ENCODE measurements at places on chromosomes 5 and 9.

GRCh38 chr5:14665101-14665822, 744 bp downstream of the OTULIN start:
- DNase-seq = no peak

DNA sequence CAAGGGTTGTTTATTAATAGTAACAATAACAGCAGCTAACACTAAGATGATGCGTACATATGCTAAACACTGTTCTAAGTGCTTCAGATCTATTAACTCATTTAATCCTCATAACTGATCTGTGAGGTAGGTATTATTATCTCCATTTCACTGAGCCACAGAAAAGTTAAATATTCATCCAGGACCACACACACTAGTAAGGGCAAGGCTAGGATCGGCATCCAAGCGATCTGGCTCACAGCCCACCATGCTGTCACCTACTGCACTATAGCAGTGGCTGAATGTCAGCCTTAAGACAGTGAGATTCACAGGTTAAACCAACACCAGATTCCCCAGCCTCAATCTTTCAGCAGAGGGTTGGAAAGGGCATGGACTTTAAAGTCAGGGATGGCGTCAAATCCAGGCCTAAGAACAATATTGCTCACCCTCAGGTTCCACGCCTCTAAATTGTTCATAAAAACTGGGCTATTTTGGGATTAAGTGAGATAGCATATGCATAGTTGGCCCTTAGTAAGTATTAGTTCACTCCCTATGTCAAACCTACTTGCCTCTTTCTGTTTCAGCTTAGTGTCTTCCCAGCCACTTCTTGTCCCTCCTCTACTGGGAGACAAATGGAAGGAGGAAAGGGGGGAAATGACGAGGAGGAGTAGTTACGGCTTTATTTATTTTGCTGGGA, 150.8 kb downstream of the MAPKAP1 start:
- no peak for DNase-seq

GRCh38 chr9:72950875-72951442, 1.9 kb downstream of the ALDH1A1 start:
- DNase-seq = no peak

GRCh38 chr9:6759185-6759977, 1.6 kb downstream of the KDM4C start:
- DNase-seq = peak; percentile 35

GRCh38 chr9:34685591-34685990, 5.5 kb downstream of the CCL19 start:
- no peak for DNase-seq

GRCh38 chr5:74113927-74114326, 487.9 kb downstream of the ARHGEF28 start:
- no peak for DNase-seq

DNA sequence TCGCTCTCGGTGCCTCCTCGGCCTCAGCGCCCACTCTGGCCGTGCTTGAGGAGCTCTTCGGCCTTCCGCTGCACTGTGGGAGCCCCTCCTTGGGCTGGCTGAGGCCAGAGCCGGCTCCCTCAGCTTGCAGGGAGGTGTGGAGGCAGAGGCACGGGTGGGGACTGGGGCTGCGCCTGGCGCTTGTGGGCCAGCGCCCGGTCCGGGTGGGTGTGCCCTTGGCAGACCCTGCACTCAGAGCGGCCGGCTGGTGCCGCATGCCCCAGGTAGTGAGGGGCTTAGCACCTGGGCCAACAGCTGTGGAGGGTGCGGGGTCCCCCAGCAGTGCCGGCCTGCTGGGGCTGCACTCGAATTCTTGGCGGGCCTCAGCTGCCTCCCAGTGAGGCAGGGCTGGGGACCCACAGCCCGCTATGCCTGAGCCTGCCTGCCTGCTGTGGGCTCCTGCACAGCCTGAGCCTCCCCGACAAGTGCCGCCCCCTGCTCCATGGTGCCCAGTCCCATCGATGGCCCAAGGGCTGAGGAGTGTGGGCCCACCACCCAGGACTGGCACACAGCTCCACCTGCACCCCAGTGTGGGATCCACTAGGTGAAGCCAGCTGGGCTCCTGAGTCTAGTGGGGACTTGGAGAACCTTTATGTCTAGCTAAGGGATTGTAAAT, 2085.2 kb upstream of the ACO1 start:
- no peak for DNase-seq

GRCh38 chr9:135060461-135061116, 26.9 kb upstream of the OLFM1 start:
- DNase-seq = no peak

DNA sequence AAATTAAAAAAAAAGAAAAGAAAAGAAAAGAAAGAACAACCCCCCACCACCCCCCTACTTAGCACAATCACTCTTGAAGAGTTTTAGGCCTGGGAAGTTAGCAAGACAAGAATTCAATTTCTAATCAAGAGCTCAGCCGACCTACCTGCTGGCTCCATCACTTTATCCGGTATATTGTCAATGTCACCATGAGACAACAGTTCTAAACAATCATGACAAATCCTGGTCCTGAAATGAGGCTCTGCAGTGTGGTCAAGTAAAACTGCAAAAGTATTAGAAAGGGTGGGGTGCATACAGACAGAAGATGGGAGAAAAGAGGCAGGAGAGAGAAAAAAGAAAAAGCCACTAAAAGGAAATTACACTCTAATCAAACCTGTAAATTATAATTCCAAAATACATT, 163.7 kb downstream of the TARS1 start:
- DNase-seq = no peak

DNA sequence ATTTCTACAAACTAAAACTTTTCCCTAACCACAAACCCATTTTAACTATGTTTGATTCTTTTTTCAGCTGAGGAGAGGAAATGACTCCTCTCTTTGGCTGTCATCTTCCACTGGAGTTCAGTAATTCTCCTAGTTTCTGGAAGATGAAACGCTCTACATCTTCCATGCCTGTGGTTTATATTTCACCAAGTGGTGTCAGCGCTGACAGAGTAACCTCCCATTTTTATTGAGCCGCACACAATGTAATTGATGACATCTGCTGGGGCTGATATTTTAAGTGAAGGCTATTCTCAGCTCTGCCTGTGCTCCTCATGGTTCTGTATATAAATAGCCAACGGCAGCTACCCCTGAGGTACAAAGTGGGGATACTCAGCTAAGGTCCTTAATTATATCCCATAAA, 234.6 kb downstream of the SPOCK1 start:
- no peak for DNase-seq

GRCh38 chr9:99134893-99135341, 30.0 kb downstream of the TGFBR1 start:
- no peak for DNase-seq

Measured in NCI-H774 (cell line).